ENCODE measurements at places on chromosomes 1 and 21.

DNA sequence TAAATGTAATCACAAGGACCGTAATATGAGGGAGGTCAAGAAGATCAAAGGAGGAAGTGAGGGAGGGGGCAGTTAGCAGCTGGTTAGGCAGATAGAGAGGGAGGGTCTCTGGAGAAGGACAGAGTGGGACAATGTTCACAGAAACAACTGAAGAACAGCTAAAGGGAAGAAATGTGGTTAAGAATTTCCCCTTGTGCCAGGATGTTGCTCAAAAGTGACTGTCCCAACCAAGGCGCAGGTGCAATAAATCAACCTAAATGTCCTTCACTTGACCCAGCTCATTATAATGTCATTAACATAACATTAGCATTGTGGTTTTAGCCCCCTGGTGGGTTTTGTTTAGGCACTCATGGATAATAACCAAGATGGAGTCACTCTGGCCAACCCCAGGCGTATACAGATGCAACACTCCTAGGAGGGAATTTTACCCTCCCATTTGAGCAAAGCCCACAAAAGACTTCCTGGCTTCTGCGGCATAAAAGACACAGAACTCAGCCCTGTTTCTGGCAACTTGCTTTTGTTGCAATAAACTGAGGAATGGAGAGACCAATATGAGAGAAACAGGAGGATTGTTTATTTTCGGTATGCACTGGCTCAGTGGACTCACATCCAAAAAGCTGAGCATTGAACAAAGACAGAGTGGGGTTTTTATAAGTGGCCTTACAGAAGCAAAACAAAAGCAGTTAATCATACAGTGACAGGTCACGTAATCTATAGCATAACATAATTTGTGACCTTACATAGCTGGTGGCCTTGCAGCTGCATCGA lies 7.3 kb upstream of the CA6 start:
- DNase-seq: no peak

DNA sequence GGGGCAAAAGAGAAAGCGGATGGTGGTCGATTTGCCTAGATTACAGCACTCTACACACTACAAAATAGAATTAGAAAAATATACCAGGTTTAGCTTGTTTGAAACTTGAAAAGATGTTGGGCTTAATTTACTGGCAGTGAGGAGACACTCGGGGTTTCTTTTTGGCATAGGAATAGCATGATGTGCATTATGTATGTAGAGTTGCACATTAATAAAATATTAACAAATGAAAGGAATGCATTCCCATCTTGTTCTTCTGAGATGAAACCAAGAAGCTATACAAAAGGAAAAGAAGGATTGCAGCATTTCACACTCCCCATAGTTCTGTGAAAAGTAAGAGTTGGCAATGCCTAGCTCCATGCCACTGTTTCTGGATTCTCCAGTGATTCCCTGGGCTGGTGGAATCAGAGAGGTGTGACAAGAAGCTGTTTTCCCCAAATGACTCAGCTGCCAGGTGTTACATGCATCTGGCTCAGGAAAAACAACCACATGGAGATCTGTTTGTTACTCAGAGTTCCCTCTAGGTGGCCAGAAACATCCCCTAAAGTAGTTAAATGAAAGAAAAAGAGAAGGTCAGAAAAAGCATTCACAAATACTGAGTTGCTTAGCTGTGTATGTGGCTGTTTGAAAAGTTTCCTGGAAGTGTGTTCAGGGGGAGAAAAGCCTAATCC lies 115.6 kb downstream of the UCK2 start:
- no peak for DNase-seq

- no peak for DNase-seq
These were observed 154.9 kb downstream of the PAPPA2 start for GRCh38 chr1:176617881-176618280.

- no peak for DNase-seq
These were observed 82.1 kb upstream of the F3 start for GRCh38 chr1:94623560-94624148.

DNA sequence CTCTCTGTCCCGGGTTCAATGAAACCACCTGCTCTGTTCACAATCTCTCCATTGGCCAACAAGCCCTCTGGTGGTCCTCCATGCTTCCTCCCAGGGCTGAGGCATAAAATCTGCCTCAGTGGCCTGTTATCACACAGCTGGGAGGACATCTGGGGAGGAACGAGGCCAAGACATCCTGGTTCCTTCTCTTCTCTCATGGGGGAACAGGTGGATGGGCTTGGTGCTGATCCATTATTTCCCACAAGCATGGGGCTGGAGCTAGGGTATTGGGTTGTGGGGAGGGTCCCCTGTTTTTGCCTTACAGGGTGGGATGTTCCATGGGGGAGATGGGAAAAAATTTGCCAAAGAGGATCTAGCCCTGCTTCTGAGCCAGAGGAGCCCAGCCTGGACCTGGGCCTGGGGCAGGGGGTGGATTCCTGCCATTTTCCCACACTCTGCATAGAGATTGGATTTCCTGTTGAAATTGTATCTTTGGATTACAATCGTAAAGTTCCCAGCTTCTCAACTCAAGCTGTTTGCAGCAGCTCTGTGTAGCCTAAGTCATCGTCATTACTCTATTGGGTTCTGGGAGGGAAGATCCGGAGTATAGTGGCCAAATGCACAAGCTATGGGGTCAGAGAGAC lies 124.7 kb downstream of the NAV1 start:
- no peak for DNase-seq

DNA sequence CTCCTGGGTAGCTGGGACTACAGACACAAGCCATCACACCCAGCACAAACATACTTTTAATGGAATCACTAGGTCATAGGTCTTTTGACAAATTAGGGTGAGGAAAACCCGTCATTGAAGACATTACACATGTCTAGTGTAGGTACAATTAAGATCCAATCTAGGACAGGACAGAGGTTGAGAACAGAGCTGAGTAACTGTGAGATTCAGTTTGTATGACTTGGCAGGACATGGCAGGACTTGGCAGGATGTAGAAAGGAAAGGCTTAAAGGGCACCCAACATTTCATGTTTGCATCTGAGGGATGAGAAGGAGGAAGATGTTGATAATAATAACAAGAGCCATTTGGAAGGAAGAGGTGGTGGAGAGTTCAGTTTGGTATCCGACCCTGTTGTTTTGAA lies 483.8 kb downstream of the PCP4 start:
- no peak for DNase-seq

DNA sequence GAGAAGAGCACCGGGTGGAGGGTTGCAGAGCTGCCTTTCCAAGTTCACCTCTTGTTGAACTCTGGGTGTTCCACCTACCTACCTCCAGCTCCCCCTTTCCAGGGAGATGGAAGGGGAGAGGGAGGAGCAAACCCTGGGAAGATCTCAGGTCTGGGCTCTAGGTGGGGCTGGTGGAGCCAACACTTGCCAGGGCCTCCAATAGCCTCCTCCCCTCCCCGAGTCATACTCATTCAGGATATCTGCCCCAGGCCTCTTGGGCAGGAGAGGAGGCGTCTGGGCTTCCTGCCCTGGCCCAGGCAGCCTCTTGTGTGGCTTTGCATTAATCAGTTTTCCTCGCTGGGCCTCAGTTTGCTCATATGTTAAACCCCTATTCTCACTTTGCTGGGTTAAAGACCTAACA lies 13.4 kb downstream of the RAP1GAP start:
- DNase-seq: no peak

GRCh38 chr21:35048706-35049617 lies at the start of gene RUNX1:
TSS of gene RUNX1 (minus strand) at chr21:35049302.
- no peak for DNase-seq

DNA sequence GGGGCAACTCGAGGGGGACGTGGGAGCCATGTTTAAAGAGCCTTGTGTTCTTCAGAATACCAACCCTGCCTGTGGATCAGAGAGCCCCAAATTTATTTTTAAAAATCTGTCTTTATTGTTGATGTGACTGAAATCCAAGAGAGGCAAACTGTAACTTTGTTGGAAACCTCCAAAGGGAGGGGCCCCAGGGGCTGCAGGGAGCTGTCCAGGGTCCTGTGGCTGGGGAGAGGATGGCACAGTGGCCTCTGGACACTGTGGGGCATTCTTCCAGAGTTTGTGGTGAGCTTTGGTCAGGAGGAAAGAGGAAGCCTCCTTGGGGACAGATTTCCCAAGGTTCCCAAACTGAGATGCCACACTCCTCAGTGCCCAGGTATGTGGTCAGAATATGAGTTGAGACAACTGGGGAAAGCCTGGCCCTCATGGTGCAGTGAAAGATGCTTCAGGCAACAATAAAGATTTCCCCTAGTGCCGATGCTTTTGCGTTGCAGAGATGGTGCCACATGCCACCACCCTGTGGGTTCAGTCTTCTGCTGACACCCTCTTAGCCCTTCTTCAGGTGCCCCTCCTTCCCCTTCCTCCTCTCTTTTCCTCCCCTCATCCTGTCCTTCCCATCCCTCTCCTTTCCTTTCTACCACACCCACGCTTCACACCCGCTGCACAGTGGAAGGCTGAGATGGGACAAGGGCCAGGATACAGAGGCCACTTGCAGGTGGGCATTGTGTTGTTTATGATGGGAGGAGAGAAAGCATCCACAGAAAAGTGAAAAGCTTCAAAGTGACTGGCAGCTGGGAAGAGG lies 122.1 kb downstream of the UCK2 start:
- DNase-seq: no peak

GRCh38 chr1:243234978-243235647 lies 20.0 kb downstream of the CEP170 start:
- no peak for DNase-seq

- no peak for DNase-seq
These were observed at the start of gene HCRTR1 for GRCh38 chr1:31617218-31617915. TSS of gene HCRTR1 (plus strand) at chr1:31617689. CDS start at chr1:31619193, 1,504 bp downstream.

DNA sequence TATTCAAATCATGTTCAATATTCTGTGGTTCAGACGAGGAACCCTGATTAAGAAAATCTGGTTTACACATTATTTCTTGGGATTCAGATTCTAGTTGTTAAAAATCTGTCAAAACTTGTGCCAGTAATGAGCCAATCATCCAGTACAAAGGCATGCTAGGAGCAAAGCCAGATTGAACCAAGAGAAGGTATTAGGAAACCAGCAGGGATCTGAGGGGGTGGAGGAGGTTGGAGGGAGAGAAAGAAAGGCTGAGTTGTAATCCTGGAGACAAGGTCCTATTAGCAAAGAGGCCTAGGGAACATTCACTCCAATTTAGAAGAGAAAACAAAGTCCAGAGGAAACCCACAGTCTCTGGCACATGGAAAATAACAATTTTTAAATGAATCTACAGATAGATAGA lies 352.9 kb downstream of the LTN1 start:
- DNase-seq: no peak

- DNase-seq: no peak
These were observed 49.8 kb downstream of the DDR2 start for GRCh38 chr1:162682013-162682419.

GRCh38 chr1:92764116-92764515 lies 20.8 kb downstream of the EVI5 start:
- DNase-seq: no peak

- no peak for DNase-seq
These were observed 26.2 kb downstream of the RGS7 start for GRCh38 chr1:241330619-241331327.

- DNase-seq: peak; percentile 27
These were observed 1.6 kb downstream of the SOX13 start for GRCh38 chr1:204074274-204075138.

- DNase-seq: no peak
These were observed 21.3 kb downstream of the UBASH3A start for GRCh38 chr21:42424914-42425541.

- no peak for DNase-seq
These were observed 104.4 kb downstream of the LEPR start for GRCh38 chr1:65524931-65525265.
